Smooth muscle cell of the brain vasculature (primary cell): ENCODE measurements at places on chromosomes 16 and 17.

- DNase-seq = no peak
Measured at GRCh38 chr16:74999219-74999608, 390 bp downstream of the ZNRF1 start.

- DNase-seq = no peak
Measured at GRCh38 chr17:78717431-78717980, 64.6 kb downstream of the CYTH1 start.

GRCh38 chr17:60249290-60249826 lies 99.6 kb downstream of the CA4 start:
- DNase-seq = no peak

DNA sequence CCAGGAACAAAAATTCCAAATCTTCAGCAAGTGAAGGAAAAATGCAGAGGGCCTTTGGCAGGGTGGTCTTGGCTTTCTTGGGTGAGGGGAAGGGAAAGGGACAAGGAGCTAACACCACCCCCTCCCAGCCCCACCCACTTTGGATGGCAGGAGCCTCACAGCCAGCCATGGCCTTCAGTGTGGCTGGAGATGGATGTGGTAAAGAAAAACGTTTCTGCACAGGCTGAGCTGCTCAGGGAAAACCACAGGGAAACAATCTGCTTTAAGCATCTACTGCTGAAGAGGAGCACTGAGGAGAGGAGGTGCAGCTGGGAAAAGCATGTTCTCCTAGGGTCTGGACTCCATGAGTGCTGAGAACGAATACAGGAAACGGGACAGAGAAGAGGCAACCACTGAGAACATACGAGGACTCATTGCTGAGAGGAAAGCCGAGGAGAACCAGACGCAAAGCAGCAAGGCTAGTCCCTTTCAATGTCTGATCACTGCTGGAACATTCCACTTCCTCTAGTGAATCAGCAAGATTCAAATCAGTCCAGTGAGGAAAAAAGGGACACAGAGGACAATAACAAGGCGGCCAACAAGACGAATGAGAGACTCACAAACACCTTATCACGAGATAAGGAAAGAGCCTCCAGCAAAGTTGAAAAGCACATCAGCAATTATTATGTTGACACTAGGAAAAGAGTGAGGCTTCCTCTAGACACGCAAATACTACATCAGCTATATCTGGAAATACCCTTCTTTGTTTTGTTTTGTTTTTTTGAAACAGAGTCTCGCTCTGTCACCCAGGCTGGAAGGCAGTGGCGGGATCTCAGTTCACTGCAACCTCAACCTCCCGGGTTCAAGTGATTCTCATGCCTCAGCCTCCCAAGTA lies 41.7 kb downstream of the ZZEF1 start:
- no peak for DNase-seq

- DNase-seq = no peak
Measured at GRCh38 chr17:17551361-17551760, 40.1 kb downstream of the PEMT start.
